ENCODE measurements at places on chromosomes 5 and 9.

DNA sequence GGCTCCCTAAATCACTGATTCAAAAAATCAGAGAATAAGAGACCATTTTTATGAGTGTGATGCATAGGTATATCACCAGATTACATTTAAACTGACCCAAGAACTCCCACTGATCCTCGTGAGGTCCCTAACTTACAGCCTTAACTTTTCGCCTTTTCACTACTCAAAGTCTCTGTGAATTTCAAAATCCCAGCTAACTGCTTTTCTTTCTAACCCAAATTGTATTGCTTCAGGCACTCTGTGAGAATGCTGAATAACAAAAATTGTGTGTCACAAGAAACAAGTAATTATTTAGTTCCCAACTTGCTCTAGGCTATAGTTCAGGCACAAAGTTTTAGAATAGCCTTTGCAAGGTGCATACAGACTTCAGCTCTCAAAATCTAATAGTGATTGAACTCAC, 368.6 kb downstream of the CHSY3 start:
- no peak for DNase-seq

- DNase-seq, result no peak
Measured at GRCh38 chr9:33443464-33444154, 3.8 kb downstream of the AQP3 start.

DNA sequence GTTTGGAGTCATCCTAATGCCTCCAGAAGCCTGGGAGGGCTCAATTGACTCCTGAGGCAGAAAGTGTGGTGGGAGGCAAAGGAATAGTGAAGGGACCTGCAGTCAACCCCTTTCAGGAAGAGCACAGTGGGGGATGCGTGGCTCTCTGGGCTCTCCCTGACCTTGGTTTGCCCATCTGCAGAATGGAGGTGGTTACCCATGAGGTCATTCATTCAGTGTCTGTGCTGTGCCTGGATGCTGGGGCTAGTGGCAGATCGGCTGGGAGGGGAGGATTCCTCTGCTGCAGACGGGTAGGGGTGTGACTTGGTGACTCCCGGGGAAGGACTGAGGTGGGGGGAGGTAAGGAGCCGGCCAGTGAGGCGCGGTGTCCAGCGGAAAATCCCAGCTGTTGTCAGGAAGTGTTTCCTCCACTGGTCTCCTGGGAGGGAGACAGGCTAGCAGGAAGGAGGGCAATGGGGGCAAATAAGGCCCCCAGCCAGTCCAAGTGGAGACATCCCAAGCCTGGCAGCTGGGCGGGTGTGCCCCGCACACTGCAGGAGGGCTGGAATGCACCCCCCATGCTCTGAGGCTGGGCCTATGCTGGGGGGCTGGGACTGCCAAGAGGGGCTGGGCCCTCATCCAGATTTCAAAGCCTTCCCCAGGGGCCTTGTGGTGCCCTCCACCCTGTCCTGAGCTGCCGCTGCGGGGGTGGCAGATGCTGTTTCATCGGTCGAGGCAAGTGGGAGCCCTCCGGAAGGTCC, 10.9 kb downstream of the CXXC5 start:
- DNase-seq, result peak; percentile 73

DNA sequence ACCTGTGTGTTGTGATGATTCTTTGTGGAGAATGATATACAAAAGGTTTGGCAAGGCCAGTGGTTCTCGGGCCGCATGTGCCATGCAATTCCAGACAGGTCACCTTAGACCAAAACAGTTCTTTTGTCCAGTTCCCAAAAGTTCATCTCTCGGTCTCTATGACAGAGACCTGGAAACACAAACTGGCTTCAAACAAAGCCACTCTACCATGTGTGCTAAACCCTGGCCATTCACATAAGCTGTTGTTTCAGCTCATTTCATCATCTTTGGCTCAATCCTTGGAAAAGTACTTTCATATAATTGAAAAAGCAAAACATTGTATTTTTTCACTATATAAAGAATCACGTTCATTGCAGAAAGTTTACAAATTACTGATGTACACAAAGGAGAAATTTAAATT, 210.5 kb upstream of the SEMA6A start:
- DNase-seq, result no peak

DNA sequence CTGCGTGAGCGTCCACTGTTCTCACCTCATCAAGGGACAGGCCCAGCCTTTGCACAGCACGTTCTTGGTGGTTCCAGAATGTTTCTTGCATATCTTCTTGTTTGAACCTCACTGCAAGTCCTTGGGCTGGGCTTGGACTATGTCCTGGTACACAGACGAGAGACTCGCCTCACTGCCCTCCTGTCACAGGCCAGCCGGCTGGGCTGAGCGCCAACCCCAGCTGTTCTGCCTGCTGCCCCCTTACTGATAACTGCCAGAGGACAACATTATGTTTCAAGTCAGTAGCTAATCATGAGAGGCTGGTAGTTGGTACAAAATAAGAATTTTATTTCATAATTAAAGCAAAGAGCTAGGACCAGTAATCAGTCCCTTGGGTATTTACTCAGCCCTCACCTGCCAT, 52.8 kb upstream of the LRRTM2 start:
- peak; percentile 22 for DNase-seq

GRCh38 chr5:157598350-157598936, 22.9 kb upstream of the ADAM19 start:
- DNase-seq, result no peak

DNA sequence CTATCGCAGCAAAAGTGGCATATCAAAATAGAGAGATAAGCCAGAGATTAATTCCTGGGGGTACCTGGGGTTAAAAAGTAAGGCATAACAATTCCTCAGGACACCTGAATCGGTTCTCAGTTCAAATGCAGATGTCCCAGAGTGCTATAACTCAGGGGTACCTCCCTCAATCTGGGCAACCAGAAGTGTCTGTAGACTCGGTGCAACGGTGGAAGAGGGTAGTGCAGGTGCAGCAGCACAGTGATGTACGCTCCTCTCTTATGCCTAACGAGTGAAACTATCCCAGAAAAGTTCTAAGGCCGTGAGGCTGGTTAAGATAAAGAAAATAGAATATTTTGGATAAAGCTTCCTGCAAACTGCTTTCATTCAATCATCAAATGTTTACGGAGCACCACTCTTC, 7.9 kb upstream of the NR4A3 start:
- DNase-seq, result no peak

GRCh38 chr9:37836386-37836785, 35.8 kb downstream of the DCAF10 start:
- DNase-seq, result no peak

DNA sequence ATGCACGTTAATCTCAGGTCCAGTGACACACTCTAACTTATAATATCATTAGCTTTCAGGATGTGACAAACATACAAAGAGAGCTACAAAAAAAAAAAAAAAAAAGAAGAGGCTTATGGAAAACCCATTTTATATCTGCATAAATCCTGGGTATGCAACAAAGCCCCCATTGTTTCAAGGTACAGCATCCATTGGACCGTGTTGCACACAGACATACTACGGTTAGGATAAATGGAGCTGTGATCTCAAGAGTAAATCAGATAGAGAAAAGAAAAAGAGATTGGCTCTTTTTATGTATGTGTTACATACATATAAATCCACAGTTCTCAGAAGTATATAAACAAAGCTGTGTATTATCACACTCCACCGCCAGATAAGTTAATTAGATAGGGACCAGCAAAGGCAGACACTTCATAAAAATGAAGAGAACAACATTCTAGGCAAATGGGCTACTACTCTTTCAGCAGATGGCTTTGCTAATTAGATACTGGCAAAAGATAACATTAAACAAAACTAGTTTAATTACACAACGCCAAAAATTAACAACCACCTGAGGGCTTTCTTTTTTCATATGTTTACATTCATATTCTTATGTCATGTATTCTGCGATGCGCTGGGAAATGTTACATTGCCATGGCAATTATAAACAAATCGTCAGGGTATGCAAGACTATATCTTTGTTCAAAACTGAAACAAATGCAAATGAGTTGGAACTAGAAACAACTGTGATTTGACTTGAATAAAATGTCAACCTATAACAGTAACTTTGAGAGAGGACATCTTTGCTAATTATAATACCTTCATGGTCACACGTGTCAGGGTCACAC, 304.2 kb downstream of the SEMA5A start:
- no peak for DNase-seq

Measured in AG08396 (cell line).